ENCODE measurements at places on chromosomes 16 and 17. TPM values are rescaled to one million over a fixed set of nuclear protein-coding genes. Genes with fewer than 3 reads are reported as not detected.

DNA sequence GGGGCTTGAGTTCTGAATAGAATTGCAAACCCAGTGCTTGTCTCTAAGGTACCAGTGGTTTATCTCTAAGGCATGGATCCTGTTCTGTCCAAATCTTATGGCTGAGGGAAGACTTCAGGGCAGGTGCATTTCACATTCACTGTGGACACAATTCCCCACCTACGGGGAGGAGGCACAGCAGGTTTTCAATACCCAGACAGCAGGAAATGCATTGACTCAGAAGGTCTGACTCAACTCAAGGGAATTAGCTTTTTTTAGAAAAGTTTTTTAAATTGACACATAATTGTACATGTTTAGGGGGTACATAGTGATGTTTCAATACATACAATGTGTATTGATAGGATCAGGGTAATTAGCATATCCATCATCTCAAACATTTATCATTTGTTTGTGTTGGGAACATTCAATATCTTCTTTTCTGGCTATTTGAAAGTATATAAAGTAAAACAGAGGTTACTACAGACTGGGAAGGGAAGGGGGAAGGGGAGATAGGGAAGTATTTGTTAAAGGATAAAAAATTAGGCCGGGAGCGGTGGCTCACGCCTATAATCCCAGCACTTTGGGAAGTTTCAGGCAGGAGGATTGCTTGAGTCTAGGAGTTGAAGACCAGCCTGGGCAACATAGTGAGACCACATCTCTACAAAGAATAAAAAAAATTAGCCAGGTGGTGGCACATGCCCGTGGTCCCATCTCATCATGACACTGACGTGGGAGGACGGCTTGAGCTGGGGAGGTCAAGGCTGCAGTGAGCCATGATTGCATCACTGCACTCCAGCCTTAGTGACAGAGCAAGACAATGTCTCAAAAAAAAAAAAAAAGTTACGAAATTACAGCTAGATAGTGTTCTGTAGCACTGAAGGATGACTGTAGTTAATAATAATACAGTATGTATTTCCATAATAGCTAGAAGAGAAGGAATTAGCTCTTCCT, 54.9 kb downstream of the RGS9 start:
- DNase-seq = no peak

GRCh38 chr16:68194251-68194650, 41.7 kb downstream of the ESRP2 start:
- DNase-seq = no peak

GRCh38 chr16:351804-352520, 561 bp downstream of the AXIN1 start:
- DNase-seq = no peak

DNA sequence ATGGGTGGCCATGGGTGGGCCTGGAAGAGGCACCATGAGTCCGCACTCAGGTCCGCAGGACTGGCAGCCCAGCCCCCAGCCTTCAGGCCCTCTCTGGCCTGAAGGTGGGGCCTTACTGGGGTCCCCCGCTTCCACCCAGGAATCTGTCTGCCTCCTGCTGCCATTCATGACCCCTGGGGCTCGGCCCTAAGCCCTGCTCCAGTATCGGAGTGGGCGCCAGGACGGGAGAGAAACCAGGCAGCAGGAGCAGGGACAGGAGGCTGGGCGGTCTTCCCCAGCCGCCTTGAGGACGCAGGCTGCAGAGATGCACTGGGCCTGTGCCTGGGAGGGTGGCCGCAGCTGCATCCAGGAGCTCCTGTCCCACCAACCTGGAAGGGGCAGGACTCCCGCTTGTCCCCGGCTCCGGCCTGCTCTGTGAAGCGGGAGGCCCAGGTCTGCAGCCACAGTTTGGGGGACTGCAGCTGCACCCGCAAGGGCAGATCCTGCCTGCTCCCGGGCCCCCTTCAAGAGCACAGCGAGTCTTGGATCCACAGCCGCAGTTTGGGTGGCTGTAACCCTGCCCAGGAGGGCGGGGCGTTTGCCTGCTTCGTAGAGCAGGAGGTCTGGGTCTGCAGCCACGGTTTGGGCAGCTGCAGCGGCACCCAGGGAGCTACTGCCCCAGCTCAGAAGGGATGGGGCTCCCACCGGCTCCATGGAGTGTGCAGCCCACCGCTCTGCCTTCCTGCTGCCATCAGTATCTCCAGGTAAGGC, 81.8 kb upstream of the DNAJA2 start:
- no peak for DNase-seq

GRCh38 chr17:44466339-44466738, 36.9 kb downstream of the GPATCH8 start:
- no peak for DNase-seq

- no peak for DNase-seq
These were observed 3.9 kb upstream of the KCNH6 start for GRCh38 chr17:63519116-63519881.

- DNase-seq = no peak
These were observed 16.8 kb upstream of the DRG2 start for GRCh38 chr17:18070861-18071340.

Gene TLCD3B
- 0.44 TPM for total RNA-seq

Measured in chondrocyte (in vitro differentiated cells).